ENCODE measurements at places on chromosomes 7 and 10.

- DNase-seq = no peak
These were observed 55.0 kb downstream of the GRB10 start for GRCh38 chr7:50727711-50728110.

DNA sequence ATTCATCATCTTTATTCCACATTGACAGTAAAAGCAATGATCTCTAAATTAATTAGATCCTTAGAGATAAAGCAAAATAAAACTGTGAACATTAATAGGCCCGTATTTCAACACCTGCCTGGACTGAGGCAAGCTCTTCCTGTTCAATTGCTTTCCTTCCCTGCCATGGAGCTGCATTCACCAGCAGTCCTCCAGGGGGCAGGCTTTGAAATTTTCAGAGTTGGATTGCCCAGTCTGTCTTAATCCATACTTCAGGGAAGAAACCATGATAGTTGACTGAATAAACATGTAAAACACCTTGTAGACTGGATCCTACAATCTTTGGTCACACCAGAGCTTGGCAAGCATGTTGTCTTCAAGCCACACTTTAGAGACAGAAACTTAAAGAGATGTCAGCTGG lies 936.6 kb downstream of the NRG3 start:
- no peak for DNase-seq

- no peak for DNase-seq
These were observed 4.9 kb downstream of the TRIM8 start for GRCh38 chr10:102648889-102649796.

- no peak for DNase-seq
These were observed 2.2 kb downstream of the MORN4 start for GRCh38 chr10:97631098-97631497.

GRCh38 chr7:130087364-130087763 lies 17.0 kb downstream of the KLHDC10 start:
- no peak for DNase-seq

DNA sequence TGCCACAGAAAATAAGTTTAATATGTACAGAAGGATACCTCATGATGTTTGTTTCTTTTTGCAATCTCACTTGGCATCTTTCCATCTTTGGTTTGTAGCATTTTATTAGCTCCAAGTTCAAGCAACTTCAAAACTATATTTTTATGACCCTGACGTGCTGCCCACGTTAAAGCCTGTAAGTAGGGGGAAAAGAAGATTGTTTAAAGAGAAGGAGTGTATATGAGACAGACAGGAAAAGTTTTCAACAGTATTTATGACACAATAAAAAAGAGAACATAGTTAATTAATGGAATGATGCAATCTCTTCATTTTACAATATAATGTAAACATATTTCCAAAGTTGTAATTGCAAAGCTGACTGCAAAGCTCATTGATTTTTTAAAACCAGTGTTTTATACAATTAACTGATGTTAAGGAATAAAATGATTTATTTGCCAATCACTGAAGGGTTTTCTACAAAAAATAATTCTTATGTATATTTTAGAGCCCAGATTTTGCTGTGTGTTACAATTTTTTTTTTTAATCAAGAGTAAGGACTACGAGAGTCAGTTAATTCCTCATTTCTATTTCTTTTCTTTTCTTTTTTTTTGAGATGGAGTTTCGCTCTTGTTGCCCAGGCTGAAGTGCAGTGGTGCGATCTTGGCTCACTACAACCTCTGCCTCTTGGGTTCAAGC lies 42.5 kb downstream of the ASZ1 start:
- peak; percentile 44 for DNase-seq

DNA sequence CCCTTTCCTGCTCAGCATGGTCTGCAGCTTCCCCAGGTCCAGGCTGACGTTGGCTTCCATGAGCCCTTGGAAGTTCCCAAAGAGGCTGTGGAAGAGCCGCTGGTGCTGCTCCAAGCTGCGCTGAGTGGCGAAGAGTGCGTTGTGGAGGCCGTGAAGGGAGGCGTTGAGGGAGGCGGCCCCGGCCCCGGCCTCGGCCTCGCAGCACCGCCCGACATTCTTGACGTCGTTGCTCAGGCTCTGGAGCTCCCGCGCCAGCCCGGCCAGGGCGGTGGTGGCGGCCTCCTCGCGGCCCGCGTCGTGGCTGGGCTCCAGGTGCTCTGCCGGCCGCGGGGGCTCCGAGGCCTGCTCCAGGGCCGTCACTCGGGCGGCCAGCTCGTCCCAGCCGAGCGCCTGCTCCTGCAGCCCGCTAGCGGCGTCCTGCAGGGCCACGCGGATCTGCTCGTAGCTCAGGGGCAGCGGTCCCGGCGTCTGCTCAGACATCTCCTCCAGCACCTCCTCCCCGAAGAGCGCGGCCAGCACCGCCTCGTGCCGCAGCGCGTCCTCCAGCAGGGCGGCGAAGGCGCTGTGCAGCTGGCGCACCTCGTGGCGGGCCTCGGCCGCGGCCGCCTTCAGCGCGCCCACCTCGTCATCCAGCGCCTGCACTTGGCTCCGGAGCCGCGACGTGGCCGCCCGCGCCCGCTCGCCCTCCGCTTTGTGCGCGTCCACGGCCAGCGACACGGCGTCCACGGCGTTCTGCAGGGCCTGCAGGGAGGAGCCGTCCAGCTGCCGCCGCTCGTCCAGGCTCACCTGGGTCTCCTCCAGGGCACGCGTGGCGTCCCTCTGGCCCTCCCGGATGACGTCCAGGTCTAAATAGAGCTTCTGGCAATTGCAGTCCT lies 14.7 kb downstream of the MMRN2 start:
- no peak for DNase-seq
